Foreskin fibroblast (primary cell): ENCODE measurements at places on chromosomes 6 and 20.

DNA sequence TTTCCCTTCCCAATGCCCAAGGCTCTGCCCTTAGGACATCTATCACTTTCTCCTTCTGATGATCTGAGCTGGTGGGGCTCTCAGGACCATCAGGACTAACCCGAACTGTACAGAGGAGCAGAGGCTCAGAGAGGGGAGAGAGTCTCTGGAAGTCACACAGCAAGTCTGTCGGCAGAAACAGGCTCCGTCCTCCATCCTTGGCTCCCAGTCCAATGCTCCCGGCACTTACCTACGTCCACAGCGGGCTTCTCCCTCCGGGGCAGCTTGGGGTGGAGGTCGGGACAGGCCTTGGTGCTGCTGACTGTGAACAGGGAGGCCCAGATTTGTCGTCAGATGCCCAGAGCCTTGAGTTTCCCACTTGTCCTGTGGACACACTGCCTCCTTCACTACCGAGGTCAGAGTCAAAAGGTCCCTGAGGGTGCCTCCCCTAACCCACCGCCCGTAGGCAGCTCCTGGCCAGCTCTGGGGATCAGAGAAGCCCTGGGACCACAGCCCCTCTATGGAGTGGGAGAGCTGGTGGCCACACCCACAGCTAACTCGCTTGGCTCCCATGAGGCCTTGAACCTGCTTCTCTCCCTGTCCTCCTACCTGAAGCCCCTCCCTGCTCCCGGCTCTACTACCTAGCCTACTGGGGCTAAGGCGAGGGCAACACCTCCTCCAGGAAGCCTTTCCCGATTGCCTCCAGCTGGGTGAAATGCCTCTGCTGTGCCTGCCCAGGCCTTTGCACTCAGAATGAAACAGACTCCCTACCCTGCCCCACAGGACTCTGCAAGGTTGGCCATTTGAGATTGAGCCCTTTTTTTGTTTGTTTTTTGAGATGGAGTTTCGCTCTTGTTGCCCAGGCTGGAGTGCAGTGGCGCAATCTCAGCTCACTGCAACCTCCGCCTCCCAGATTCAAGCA, 22.6 kb downstream of the VSTM2L start:
- no peak for DNase-seq

- DNase-seq = no peak
These were observed 4.9 kb downstream of the SSTR4 start for GRCh38 chr20:23039885-23040508.

GRCh38 chr20:973785-974194, 28.3 kb downstream of the RSPO4 start:
- peak; percentile 56 for DNase-seq

- no peak for DNase-seq
These were observed 70.9 kb downstream of the SYNE1 start for GRCh38 chr6:152566103-152566875.

GRCh38 chr6:122660296-122660695, 50.1 kb downstream of the PKIB start:
- no peak for DNase-seq

GRCh38 chr6:158799051-158799792, 19.9 kb downstream of the EZR start:
- DNase-seq = no peak

- peak; percentile 63 for DNase-seq
These were observed 8.5 kb upstream of the MRPS10 start for GRCh38 chr6:42226161-42226611.

GRCh38 chr6:42010185-42010891, 40.0 kb upstream of the TAF8 start:
- DNase-seq = no peak
